ENCODE measurements at places on chromosomes 2 and 18.

DNA sequence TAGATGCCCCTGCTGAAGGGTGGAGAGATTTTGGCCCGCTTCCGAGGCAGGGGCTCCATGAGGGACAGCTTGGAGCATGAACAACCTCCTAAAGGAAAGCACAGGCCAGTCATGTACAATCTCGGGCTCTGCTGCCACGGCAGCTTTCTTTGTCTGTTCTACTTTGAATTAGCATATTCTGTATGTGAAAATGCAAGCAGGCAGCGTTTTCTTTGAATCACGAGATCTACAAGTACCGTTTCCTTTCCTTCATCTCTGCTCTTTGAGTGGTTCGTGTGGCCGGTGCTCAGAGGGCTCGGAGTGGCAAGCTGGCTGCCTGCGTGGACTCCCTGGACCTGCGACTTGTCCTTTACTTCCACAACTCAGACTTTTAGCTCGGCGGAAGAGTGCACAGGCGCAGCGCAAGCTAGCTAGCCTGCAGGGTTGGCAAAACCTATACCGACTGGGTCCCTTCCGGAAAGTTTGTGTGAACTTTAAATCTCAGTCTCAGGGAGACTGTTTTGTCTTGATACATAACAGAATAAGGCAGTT, 6.9 kb downstream of the TWIST2 start:
- no peak for DNase-seq

DNA sequence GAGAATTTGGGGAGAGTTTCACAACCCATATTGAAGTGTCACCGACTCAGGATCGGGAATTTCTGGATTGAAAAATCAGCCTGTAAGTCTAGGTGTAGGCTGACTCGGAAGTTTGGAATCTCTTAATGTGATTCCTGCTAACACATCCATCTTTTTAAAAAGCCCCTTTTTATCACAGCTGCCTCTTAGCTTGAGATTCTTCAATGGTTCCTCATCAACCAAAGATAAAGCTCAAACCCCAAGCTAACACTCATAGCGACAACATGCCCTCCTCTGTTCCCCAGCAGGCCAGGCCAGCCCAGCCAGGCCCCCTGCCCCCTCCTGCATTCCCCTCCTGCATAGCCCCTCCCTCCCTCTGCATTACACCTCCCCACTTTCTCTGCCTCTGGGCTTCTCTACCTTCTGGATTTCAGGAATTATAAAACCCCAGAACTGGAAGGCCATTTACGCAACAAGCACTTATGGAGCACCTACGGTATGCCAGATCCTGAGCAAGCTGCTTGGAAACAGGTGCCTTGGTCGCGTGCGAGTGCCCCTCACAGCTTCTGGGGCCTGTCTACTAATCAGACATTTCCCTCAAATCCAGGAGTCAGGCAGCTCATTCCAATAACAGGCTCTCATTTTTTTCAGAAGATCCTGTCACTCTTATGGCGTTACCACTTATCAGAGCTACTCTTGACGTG, 63.4 kb downstream of the EMX1 start:
- DNase-seq: no peak

GRCh38 chr2:1571477-1572417, 158.5 kb downstream of the TPO start:
- no peak for DNase-seq

GRCh38 chr2:205904873-205905272, 181.1 kb downstream of the INO80D start:
- no peak for DNase-seq

GRCh38 chr2:95296011-95296410, 1.1 kb upstream of the KCNIP3 start:
- DNase-seq: no peak

DNA sequence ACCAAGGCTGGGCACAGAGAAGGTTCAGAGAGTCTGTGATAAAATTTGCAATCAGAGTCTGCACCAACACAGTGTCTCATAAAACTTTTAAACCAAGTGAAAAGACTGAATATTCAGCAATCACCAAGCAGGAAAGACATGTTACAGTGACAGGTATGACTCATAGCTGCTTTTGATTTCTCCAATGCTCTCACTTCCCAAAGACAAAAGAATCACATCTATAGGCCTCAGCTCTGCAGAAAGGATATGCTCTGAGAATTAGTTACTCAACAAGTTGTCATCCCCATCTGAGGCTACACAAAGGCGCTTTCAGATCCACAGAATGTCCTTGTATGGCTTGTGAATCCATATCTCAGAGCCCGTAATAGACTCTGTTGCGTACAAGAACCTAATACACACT, 92.5 kb downstream of the KCNF1 start:
- no peak for DNase-seq

DNA sequence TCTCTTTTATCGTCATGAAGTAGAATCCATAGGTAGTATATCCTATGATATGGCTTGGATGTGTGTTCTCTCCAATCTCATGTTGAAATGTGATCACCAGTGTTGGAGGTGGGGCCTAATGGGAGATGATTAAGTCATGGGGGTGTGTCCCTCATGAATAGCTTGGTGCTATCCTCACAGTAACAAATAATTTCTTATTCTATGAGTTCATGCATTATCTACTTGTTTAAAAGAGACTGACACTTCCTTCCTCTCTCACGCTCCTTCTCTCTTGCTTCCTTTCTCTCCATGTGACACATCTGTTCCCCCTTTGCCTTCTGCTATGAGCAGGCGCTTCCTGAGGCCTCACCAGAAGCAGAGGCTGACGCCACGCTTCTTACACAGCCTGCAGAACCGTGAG, 165.6 kb downstream of the MREG start:
- no peak for DNase-seq

GRCh38 chr2:189327879-189328847, 113.1 kb upstream of the WDR75 start:
- DNase-seq: no peak

- no peak for DNase-seq
These were observed 43.3 kb upstream of the CYP20A1 start for GRCh38 chr2:203195331-203196036.

DNA sequence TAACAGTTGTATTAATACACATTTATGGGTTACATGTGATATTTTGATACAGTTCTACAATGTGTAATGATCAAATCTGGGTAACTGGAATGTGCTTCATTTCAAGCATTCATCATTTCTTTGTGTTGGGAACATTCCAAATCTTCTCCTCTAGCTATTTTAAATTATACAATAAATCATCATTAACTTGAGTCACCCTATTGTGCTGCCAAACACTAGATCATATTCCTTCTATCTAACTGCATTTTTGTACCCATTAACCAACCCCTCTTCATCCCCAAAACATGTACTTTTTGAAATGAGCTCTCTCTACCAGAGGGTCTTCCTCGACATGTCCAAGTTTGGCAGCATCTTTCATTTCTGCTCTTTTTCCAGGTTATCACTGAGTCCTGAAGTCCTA, 81.1 kb upstream of the TTC39C start:
- DNase-seq: no peak

DNA sequence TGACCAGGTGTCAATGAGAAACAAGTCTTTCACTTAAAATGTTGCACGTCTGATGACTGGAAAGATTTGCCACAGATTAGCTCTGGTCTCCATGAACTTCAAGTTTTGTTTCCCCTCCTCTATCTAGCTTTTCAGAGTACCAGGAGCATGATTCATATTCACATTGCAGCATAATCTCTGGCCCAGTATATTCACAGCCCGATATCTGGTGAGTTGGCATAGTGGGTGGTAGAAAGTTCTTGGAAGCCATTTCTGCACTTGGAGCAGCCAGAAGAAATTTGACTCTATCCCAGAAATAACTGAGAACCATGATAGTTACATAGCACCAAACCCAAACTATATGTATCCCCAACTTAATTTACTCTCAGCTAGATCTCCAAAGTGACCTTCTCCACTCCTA, 503.9 kb downstream of the PID1 start:
- no peak for DNase-seq

GRCh38 chr2:15425712-15426111, 135.4 kb downstream of the NBAS start:
- no peak for DNase-seq

- no peak for DNase-seq
These were observed 36.8 kb downstream of the STON1 start for GRCh38 chr2:48566592-48567310.

GRCh38 chr2:211457325-211457724, 900.9 kb downstream of the CPS1 start:
- DNase-seq: no peak

DNA sequence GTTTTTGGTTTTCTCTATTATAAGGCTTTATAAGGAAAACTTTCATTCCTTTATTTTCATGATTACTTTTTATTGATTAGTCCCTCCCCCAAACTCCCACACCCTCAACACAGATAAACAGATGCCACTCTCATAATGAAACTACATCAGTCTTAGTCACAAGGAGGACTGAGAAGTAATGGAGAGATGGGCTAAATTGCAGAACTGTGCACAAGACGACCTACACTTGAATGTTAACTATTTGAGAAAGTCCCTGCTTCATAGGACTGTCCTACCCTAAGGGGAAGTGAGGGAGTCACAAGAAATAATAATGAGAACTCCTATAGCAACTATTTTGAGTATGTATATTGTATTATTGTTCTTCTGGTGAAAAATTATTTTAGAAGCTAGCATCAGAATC, 360.8 kb downstream of the RBM43 start:
- DNase-seq: no peak

DNA sequence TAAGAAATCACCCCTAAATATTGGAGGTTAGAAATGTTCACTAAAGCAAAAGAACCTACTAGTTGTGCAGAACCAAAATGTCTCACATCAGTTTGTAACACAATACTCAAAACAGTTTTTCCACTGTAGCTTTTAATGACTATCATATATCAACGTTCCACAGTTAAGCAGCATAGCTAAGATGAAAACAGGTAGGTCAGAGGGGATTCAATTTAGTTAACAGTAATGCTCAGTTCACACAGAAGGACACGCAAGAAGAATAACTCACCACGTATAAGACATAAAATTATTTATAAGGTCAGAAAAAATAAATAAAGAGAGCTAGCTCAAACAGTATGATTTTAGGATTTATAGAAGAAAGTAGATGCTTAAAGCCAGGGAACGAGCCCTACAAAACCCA, 118.9 kb upstream of the CCDC150 start:
- no peak for DNase-seq

DNA sequence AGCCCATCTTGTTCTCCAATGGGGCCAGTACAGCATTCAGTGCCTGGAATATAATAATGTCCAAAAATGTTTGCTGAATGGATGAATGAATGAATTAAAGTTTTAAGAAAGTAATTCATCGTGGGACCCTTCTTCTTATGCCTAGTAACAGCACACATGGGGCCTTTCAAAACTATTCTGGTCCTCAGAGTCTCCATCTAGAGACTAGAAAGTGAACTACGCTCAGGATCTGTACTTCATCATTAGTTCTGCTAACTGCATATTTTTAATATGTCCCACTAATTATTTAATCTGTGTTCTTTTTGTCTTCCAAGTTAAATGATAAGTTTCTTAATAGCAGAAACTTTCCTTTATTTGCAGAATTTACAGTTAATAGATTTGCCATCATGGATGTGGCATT, 172.5 kb downstream of the SMAD2 start:
- no peak for DNase-seq

- no peak for DNase-seq
These were observed 12.6 kb downstream of the ITPRID2 start for GRCh38 chr2:181904022-181904632.

GRCh38 chr2:174972924-174973323, 32.3 kb downstream of the CHN1 start:
- no peak for DNase-seq

DNA sequence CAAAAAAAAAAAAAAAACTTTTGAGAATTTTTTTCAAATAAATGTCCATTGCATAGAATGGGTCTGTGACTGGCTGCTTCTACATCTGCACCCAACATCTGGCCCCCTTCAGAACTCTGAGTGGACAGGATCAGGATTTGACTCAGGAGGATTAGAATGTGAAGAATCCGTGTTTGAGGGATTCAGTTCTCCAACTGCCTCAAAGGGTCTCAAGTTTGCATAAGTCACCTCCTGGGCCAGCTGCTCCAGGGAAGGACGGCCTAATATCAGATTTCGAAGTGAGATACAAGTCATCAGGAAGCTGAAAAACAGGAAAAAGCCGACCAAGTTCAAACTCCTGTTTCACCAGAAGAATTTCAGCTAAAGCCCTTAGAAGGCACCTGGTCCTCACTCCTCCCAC, 10.9 kb downstream of the MAT2A start:
- DNase-seq: no peak

DNA sequence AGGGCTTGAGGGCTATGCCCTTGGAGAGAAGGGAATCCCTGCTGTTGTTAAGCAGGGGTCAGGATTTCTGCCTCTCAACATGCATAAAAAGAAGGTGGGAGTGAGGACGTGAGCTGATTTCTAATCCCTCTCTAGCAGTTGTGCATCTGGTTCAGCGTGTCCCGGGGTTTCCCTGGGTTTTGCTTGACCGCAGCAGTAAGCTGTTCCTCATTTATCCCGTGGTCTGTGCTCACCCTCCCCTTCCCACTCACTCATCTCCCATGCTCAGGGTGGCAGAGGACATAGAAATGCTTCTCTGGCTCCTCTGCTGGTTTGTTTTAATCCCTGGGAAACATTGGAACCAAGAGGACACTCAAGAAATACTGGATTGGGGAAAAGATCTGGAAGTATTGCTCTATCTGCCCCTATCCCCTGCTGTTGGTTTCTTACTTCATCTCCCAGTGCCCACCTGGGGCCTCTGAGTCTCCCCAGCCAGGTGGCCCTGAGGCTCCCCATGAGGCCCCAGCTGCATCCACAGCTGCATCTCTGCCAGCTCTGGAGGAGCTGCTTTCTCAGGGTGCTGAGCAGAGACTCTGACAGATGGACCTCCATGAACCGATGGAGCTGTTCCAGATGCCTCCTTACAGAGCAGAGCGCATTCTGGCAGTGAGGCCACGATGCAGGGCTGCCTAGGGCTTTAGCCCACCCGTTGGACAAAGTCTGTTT, 36.1 kb downstream of the TET3 start:
- DNase-seq: no peak

DNA sequence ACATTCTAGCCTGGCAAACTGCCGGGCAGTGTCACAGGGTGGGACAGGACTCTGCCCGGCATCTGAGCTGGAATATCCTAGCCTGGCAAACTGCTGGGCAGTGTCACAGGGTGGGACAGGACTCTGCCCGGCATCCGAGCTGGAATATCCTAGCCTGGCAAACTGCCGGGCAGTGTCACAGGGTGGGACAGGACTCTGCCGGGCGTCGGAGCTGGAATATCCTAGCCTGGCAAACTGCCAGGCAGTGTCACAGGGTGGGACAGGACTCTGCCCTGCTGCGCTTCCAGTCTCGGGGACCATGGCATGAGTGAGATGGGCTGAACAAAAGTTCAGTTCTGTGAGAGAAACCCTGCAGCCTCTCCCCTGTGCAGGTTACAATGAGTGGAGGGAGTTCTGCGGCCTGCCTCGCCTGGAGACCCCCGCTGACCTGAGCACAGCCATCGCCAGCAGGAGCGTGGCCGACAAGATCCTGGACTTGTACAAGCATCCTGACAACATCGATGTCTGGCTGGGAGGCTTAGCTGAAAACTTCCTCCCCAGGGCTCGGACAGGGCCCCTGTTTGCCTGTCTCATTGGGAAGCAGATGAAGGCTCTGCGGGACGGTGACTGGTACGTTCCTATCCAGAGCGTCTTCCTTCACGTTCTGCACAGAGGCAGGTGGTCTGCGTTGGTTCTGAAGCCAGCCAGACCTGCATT, 80.3 kb downstream of the TPO start:
- DNase-seq: no peak

Measured in stimulated activated CD4-positive, alpha-beta T cell treated with anti-CD3 and anti-CD28 coated beads, Interleukin-12 subunit alpha, Interleukin-12 subunit beta, amount 100 ng/mL, for 48 hours (primary cell).